NCI-H774 (cell line): ENCODE measurements at places on chromosomes 4 and X.
A peak's percentile ranks its signal among the peaks of the same experiment; 100 is the strongest.

- DNase-seq = no peak
These were observed 26.7 kb downstream of the HDX start for GRCh38 chrX:84475596-84475995.

DNA sequence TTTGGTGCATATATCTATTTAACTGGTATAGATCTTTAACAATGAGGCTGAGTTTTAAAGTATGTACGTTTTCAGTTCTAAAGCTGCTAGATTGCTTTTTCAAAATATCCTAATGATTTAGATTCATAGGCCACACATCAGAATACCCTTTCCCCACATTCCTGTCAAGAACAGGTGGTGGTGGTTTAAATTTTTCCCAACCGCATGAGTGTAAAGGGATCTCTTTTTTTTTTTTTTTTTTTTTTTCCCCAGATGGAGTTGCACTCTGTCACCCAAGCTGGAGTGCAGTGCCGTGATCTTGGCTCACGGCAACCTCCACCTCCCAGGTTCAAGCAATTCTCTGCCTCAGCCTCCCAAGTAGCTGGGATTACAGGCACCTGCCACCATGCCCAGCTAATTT is 28.0 kb downstream of the NUP54 start:
- DNase-seq = no peak

- DNase-seq = no peak
These were observed 1.3 kb upstream of the JAKMIP1 start for GRCh38 chr4:6201580-6202091.

DNA sequence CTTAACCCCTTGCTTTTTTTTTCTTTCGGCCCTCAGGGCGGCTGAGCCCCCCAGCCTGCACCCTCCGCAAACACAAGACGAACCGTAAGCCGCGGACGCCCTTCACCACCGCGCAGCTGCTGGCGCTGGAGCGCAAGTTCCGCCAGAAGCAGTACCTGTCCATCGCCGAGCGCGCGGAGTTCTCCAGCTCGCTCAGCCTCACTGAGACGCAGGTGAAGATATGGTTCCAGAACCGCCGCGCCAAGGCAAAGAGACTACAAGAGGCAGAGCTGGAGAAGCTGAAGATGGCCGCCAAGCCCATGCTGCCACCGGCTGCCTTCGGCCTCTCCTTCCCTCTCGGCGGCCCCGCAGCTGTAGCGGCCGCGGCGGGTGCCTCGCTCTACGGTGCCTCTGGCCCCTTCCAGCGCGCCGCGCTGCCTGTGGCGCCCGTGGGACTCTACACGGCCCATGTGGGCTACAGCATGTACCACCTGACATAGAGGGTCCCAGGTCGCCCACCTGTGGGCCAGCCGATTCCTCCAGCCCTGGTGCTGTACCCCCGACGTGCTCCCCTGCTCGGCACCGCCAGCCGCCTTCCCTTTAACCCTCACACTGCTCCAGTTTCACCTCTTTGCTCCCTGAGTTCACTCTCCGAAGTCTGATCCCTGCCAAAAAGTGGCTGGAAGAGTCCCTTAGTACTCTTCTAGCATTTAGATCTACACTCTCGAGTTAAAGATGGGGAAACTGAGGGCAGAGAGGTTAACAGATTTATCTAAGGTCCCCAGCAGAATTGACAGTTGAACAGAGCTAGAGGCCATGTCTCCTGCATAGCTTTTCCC is 3.4 kb downstream of the MSX1 start:
- no peak for DNase-seq

DNA sequence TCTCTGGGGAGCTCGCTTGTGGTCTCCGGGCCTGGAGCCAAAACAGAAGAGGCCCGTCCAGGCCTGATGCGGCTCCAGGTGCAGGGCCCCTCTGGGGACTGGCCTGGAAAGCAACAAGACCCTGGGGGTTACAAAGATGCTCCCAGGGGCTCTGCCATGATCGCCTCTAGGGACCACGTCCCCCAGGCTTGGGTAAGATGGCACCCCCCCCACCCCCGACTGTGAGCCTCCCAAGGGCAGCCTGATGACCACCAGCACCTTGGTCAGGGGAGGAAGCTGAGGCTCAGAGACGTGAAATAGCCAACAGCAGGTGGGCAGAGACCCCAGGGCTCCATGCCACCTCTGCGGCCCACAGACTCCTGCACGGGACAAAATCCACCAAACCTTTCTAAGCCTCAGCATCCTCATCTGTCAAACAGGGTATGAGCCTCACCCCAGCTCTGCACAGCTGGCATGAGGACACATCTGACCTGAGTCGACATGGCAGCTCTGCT is 25.4 kb downstream of the C4orf50 start:
- DNase-seq = no peak

DNA sequence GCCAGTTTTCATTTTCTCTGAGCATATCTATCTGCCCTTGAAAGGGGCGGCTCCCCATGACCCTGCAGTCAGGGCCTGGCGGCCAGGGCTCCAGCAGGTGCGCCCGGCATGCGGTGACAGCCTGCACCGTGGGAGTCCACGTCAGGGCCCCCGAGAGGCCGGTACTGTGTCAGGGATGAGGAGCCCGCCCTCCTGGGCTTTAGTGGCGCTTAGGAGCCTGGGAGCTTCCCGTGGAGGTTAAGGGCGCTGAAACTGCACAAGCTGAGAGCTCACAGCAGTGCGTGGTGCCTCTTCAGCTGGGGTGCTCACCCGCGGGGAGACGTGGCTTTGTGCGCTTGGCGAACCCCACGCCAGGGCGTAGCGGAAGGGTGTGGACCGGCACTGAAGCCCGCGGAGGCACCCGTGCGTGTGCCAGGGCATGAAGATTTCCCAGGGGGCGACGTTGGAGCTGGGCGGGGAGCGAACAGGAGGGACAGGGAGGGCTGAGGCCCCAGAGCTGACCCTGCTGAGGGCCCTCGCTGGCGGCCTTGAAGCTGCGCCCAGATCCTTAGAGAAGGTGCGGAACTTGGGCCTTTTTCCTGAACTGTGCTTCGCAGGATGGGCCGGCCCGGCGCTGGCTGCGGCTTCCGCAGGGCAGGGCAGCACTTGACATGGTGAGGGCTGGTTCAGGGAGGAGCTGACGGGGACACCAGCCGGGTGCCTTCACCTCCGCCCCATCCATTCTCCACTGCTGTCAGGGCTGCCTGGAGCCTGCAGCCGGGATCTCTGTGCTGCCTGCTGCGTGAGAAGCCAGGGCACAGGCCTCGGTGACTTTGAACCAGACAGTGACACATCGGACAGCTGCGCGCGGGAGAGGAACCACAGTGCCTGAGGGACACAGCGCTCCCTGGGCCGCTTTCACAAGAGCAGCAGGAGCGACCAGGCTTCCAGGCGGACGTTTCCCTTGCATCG is 32.9 kb downstream of the HTT-AS start:
- DNase-seq = no peak

- DNase-seq = peak; percentile 1
These were observed 95.0 kb downstream of the BANK1 start for GRCh38 chr4:101885574-101885973.
